ACHN (cell line): ENCODE measurements at places on chromosomes 12 and 14.

DNA sequence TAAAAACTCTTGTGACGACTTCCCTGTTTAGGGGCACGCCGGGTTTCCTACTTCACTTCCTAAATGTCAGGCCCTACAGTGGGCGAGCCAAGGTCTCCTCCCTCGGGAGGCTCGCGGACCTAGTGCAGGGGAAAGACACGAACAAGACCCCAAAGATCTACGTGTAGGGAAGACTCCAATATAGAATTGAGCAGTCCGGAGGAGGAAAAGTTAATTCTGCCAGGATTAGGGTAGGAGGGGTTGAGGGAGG lies 564 bp downstream of the ATXN3 start:
- no peak for DNase-seq

- no peak for DNase-seq
Observed at GRCh38 chr14:102779574-102780315, 2.5 kb downstream of the TRAF3 start.

GRCh38 chr12:91493308-91493707 lies 310.7 kb upstream of the DCN start:
- DNase-seq = no peak

GRCh38 chr12:78703820-78704525 lies 160.6 kb upstream of the SYT1 start:
- peak; percentile 91 for DNase-seq

- no peak for DNase-seq
Observed at GRCh38 chr12:4558171-4558570, 3.8 kb upstream of the DYRK4 start.

DNA sequence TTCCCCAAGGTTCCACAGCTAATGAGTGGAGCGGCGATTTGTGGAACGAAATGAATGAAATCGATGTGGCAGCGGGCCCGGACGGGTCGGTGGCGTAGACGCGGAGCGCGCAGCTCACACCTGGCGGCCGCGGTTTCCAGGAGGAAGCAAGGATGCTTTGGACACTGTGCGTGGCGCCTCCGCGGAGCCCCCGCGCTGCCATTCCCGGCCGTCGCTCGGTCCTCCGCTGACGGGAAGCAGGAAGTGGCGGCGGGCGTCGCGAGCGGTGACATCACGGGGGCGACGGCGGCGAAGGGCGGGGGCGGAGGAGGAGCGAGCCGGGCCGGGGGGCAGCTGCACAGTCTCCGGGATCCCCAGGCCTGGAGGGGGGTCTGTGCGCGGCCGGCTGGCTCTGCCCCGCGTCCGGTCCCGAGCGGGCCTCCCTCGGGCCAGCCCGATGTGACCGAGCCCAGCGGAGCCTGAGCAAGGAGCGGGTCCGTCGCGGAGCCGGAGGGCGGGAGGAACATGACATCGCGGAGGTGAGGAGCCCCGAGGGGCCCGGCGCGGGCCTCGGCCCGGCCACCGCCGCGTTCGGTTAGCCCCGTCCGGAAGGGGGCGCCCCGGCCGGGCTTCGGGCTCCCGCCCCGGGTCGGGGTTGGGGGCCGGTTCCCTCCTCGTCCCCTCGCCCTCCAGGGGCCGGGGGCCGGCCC lies at the start of gene PTPN11:
PTPN11 (plus strand) TSS at position 340 of the 689 bp plus-strand sequence; CDS start at position 505, 165 bp downstream.
- DNase-seq = peak; percentile 92
